ENCODE measurements at places on chromosomes 12 and 14.

GRCh38 chr14:82562881-82563280 is 1029.2 kb upstream of the SEL1L start:
- no peak for DNase-seq

- peak; percentile 62 for DNase-seq
These were observed 166.1 kb upstream of the CCND2 start for GRCh38 chr12:4107436-4107878.

- no peak for DNase-seq
These were observed 35.9 kb upstream of the GSC start for GRCh38 chr14:94805680-94806288.

DNA sequence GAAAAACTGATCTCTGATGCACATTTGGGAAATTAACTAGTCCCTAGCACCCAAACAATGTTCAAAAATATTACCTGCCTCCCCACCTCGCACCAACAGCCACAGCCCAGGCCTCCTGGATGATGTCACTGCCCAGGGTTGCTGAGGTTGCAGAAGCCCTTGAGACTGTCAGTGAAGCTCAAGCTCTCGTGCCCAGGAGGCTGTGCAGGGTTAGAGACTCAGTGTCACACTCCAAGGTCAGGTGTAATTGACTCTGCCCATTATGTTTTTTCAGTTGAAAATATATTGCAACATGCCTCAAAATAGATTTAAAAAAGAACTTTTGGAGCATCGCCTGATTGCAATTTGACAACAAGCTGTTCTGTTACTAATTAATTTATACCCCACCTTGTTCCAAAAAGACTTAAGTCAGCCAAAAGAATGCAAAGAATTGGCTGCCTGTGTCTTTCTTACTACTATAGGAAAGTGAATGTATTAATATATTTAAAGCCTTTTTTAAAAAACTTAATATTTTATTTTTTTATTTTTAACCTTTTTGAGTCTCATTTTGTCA is 72.3 kb downstream of the CMAS start:
- no peak for DNase-seq

All from activated gamma-delta T cell treated with Interleukin-2 at 50 U/mL for 16 hours (primary cell).